Natural killer cell treated with Interleukin-12 subunit alpha and Interleukin-12 subunit beta and Interleukin-15 and Interleukin-18, amount 100 ng/mL, for 72 hours (primary cell): ENCODE measurements at places on chromosomes 4 and X. TPM values are rescaled to one million over a fixed set of nuclear protein-coding genes. Genes with fewer than 3 reads are reported as not detected.

VSIG4 gene
- total RNA-seq = not detected

ERAS gene
- not detected for total RNA-seq

PITX2 gene
- total RNA-seq = not detected

MAGEC1 gene
- total RNA-seq = not detected

AASDH gene
- 10.5 TPM for total RNA-seq

TASL gene
- total RNA-seq = 3.6 TPM

PAGE2B gene
- total RNA-seq = not detected

MYOZ2 gene
- total RNA-seq = not detected

F8A1 gene
- total RNA-seq = 32.5 TPM

AADAT gene
- not detected for total RNA-seq

TLR1 gene
- total RNA-seq = 15.5 TPM

LIMCH1 gene
- not detected for total RNA-seq

PASD1 gene
- total RNA-seq = not detected

FAM184B gene
- not detected for total RNA-seq

SMARCA1 gene
- total RNA-seq = not detected

MAGED4 gene
- total RNA-seq = not detected

PAGE4 gene
- total RNA-seq = not detected

SLC38A5 gene
- 156 TPM for total RNA-seq

REPS2 gene
- total RNA-seq = not detected

PRR27 gene
- total RNA-seq = not detected

HAND2 gene
- not detected for total RNA-seq

ADH4 gene
- total RNA-seq = not detected

USP17L18 gene
- not detected for total RNA-seq

NUDT11 gene
- total RNA-seq = 1.1 TPM

GALNT7 gene
- 17.3 TPM for total RNA-seq

COL25A1 gene
- total RNA-seq = not detected
